Left renal cortex interstitium (tissue), 4 donors: ENCODE measurements at places on chromosomes 13 and 19. TPM values are rescaled to one million over a fixed set of nuclear protein-coding genes. Genes with fewer than 3 reads are reported as not detected.

The SIX5 gene
- polyA plus RNA-seq, result 21.9 TPM

DNA sequence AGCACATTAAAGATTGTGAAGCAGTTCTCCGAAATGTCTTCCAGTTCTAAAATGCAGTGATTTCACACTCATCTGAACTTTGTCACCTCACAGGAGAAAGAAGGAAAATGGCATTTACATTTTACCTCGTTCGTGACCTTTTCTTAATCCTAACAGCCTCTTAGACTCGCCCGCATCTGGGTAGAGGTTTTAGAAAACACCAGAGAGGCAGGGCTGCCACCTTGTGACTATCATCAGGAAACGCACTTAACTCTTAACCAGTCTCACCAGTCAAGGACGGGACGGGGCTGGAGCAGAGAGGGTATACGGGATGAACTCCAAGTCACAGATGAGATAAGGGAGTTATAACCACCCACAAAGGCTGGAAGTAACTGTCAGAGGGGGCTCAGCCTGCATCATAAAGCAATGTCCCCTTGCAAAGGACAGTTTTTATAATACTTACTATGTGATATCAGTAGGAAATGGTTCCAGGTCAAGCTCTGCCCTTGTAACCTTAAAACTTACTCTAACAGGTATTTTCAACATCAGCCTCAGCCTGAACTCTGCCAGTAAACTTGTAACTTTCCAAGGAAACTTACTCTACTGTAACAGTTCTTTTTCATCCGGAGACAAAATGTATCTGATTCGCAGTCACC lies 8.6 kb upstream of the CEACAM6 start:
- DNase-seq, result no peak

DNA sequence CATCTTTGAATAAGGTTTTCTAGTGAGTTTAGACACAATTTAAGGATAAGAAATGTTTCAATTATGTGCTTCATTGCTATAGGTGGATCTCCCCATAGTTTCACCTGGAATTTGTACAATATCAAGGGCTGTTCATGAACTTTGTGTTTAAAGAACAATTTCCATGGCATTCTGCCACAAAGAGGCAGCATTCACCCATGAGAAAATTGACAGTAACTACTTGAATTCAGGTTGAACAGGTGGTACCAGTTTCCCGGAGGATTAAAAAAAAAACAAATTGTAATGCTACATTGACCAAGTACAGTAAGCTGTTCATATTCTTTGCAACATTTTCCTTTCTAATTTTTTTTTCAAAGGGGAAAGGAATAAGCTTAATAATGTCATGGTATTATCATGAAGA lies 9.1 kb downstream of the SLITRK5 start:
- DNase-seq, result no peak

DNA sequence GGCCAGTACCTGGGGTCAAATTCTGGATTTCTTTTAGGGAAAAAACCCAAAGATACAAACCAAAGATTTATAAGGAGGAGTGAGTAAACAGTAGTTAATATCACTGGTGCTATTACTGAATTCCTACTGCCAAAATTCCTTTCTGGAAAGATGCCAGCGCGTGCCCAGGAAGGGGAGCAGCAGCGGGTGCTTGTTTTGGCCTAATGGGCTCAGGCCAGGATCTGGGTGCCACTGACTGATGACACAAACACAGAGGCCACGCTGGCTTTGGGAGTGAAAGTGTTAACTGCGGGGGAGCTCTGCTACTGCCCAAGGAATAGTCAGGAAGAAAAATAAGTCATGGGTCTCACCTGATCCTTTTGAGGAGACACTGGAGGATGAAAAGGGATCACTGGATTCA lies 61.2 kb downstream of the KLF2 start:
- no peak for DNase-seq

DNA sequence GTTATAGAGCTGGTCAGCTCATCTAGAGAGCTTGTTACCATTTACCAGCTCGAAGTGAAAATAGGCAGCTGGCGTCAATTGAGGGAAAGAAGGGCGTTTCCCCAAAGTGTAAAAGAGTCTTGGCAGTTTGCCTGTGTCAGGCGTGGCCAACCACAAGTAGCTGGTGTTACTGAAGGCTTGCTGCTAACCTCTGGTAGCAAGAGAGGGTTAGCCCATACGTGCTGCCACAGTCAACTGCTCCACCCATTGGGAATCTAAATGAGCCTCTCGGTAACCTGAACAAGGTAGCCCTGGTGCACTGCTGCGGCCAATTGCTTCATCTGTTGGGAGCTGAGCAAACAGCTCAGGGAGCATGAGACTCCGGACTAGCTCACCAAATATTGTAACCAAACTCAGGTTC lies 314.9 kb upstream of the SLITRK5 start:
- no peak for DNase-seq

The NMRK2 gene
- polyA plus RNA-seq, result 0.16 TPM

The PLIN5 gene
- polyA plus RNA-seq, result 12.3 TPM

- no peak for DNase-seq
Measured at GRCh38 chr19:34766386-34766785, 6.6 kb downstream of the ZNF599 start.

DNA sequence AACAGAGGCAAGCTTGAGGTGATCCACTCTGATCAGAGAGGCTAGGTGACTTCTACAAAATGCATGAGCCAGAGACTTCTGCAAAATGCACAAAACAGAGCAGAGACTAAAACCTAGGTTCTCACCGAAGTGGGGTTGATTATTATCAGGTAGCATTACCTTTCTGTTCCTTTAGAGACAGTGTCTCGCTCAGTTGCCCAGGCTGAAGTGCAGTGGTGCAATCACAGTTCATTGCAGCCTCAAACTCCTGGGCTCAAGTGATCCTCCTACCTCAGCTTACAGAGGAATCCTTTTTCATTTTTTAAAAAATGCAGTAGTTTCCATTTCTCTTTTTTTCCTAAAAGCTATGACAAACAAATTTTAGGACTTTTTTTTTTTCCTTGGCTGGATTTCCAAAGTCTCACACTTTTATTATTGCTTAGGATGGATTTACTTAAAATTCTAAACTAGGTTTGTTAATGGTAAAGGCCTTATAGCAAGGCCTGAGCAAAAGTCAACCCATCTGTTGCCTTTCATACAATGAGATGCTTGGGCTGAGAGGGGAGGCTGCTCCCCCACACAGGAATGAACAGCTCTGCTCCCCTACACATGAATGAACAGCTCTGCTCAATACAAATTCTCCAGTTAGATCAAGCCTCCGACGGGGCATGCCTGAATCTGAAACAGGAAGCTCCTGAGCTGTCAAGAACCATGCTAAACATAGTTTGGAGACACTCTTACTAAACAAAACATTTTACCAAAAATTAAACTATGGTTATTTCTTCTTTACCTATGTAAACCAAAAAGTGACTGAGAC lies 18.8 kb upstream of the TNFRSF19 start:
- no peak for DNase-seq

DNA sequence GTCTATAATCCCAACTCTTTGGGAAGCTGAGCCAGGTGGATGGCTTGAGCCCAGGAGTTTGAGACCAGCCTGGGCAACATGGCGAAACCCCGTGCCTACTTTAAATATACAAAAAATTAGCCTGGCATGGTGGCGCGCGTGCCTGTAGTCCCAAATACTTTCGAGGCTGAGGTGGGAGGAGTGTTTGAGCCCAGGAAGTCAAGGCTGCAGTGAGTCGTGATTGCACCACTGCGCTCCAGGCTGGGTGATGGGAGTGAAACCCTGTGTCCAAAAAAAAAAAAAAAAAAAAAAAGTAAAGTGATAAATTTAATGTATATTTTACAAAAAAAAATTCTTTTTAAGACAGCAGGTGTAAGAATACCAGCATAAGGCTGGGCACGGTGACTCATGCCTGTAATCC lies 17.6 kb downstream of the TMEM38A start:
- no peak for DNase-seq

The ICAM5 gene
- polyA plus RNA-seq, result 0.32 TPM

DNA sequence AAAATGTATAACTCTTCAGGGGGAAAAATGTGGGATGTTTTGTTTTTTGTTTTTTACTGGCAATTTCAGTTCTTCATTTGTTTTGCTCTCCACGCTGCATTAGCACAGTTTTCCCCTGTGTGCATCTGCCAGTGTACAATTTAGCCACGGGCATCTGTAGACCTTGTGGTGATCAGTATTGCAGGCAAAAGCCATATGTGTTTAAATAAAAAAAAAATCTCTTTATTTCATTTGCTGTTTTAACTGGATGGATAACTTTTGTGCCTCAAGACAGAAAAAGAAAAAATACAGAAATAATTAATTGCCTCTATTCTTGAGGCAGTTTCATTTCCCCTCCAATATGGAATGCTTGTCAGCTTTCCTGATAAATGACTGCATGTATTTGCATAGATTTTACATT lies 7.9 kb upstream of the MAB21L1 start:
- no peak for DNase-seq

GRCh38 chr19:16726916-16727315 lies 7.3 kb downstream of the NWD1 start:
- no peak for DNase-seq

DNA sequence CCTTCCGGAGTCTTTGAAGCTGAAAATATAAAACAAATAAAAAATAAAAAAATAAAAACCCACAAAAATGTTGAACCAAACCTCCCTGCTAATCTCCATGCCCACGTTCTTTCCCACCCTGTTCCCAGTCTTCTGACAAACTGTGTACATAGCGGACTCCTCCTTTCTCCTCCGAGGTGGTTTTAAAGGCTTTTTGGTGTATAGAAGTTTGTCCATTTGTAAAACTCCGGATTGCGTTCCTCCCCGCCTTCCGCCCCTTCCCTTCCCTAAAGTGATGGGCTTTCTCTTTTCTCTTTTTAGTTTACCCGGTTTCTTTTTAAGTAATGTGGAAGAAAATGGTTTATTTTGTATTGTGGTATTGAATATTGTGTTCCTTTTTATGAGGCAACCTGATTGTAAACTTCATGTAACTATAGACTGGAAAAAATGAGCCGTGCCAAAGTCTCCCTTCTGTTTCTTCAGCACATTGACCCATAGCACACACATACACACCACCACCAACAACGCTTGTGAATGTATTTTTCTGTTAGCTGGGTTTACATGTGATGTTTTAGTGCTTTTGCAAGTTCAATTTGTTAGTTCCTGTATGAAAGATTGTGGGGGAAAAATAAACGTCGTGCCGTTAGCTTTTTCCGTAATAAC lies 4.4 kb downstream of the ZIC2 start:
- no peak for DNase-seq

The CNN2 gene
- polyA plus RNA-seq, result 163 TPM

- DNase-seq, result no peak
Measured at GRCh38 chr13:45798851-45799250, 52.7 kb downstream of the SIAH3 start.

DNA sequence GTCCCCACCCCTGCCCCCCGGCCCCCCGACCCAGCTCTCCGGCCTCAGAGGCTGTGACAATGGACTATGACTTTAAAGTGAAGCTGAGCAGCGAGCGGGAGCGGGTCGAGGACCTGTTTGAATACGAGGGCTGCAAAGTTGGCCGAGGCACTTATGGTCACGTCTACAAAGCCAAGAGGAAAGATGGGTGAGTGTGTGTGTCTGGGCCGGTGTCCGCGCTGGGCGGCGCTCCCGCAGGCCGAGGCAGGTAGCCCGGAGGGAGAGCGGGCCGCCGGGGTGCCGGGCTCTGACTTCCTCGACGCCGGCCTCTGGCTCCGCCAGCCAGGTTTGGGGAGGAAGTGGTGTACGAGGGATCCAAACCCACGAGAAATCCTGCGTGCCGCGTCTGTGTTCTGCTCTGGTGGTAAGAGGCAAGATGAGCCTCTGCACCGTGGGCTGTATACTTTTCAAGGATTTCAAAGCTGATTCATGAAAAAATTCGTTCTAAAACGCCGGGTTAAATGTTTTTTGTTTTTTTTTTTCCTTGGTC lies 718 bp downstream of the CDK8 start:
- no peak for DNase-seq

The RUBCNL gene
- 3.5 TPM for polyA plus RNA-seq

- DNase-seq, result no peak
Measured at GRCh38 chr13:91295712-91296410, 51.6 kb upstream of the MIR17HG start.

- DNase-seq, result no peak
Measured at GRCh38 chr13:39273953-39274738, 235.9 kb downstream of the NHLRC3 start.

DNA sequence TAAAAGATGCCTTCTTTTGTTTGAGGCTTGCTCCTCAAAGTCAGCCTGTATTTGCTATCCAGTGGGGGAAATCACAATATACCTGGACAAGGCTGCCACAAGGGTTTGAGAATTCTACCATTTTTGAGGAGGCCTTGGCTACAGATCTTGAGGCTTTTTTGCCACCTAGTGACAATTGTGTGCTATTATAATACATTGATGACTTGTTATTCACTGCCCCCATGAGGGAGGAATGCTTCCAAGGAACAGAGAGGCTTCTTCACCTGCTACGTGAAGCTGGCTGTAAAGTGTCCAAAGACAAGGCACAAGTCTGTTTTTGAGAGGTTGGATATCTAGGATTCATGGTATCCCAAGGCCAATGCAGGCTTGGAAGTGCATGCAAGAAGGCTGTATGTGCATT lies 72.5 kb downstream of the ZNF708 start:
- no peak for DNase-seq

DNA sequence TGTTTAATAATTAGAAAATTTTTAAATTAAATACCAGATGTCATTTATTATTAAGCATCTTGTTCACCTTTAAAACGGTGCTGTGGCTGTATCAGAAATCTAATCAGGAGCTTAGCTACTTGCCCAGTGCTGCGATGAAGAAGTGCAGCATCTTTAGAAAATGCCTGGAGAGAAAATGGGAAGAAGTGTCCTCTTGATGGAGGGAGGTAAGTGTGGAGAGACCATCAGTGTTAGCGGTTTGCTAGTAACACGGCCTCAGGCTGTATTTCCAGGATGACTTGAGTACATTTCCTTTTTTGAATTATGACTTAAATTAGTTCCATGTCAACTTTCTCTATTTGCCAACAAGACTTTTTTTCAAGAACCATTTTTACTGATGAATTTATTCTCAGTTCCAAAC lies 74.1 kb downstream of the SHISA2 start:
- DNase-seq, result no peak
